ENCODE measurements at places on chromosomes 11 and 22.

- DNase-seq: no peak
Measured at GRCh38 chr11:61994981-61995380, 27.5 kb upstream of the FTH1 start.

DNA sequence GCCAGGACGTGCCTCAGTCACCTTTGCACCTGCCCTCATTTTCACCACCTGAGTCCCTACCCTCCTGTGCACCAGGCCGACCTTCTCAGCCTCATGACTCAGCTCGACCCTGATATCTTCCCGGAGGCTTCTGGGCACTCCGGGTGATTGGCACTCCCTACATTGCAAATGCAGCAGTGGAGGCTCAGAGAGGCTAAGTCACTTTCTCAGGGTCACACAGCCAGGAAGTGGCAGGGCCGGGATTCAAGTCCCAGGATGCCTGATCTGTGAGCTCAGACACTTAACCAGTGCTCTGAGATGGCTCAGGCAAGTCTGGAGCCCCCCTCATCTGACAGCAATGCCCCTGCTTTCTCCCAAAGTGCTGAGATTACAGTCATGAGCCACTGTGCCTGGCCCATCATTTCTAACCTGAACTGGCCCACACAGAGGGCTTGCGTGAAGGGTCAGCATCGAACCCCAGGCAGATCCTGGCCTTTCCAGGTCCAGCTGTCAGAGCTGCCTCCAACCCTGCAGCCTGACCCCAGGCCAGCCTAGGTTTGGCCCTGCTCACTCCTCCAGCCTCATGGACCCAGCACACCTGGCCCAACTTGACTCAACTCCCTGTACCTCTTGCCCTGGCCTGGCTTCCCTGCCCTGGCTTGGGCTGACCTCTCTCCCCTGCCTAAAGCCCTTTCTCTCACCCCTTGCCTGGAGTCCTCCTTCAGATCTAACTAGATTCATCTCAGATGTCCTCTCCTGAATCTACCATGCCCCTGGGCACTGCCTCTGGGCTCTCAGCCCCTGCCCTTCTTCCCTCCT, 40.7 kb upstream of the RTL6 start:
- DNase-seq: no peak

GRCh38 chr11:83361831-83362230, 75.7 kb upstream of the CCDC90B start:
- DNase-seq: no peak

GRCh38 chr11:107140983-107141382, 122.7 kb upstream of the GUCY1A2 start:
- DNase-seq: no peak

DNA sequence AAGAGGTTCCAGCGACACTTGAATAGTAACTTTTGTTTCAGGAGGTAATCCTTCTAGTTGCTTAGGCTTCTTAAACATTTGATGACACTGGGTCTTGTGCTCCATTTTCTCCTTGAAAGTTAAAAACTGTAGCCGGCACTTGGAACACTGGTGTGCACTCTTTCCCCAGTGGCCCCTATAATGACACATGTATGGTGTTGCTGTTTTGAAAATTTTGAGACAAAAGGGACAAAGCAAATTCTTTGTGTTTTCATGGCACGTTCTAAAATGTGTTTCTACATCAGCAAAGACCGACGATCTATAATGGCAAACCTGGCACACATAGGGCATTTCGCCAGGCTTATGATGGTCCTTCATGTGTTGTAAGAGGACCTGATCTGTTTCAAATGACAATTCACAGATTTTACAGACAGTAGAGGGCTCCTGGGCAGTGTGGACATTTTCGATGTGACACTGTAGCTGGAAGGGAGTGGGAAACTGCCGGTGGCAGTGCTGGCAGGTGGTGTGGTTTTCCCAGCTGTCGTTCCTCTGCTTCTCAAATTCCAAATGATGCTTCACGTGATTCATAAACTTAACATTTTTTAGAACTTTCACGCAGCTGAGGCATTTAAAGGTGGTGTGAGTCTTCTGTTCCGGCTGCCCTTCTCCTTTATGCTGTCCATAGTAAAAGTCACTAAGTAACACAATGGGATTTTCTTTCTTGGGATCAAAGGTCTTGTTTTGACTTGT, 20.5 kb downstream of the ZNF280B start:
- DNase-seq: no peak

- no peak for DNase-seq
Measured at GRCh38 chr11:31874631-31875191, 63.6 kb upstream of the PAX6 start.

- no peak for DNase-seq
Measured at GRCh38 chr11:78429660-78430059, 12.0 kb upstream of the GAB2 start.

DNA sequence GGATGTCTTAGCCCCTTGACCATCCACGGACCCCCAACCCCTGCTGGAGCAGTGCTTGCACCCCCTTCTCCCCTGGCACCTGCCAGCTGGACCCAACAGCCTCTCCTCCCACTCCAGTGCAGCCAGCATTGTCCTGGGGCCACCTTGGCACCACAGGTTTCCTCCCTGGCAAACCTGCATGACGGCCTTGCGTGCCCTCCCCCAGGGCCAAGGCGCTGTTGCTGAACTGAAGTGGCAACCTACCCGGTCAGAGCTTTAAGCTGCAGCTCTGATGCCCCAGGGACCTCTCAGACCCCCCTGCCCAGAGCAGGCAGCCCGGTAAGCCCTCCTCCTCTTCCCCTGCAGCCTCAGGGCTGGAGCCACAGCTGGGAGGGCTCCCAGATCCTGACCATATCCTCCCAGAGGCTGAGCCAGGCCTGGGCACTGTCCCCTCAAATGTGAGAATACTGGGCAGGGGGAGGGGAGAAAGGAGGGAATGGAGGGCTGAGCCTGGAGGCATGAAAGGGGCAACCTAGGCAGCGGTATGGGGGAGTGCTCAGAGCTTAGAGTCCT, 1.8 kb upstream of the LRRC75B start:
- DNase-seq: no peak

GRCh38 chr11:44176546-44177213, 81.2 kb downstream of the EXT2 start:
- DNase-seq: no peak

DNA sequence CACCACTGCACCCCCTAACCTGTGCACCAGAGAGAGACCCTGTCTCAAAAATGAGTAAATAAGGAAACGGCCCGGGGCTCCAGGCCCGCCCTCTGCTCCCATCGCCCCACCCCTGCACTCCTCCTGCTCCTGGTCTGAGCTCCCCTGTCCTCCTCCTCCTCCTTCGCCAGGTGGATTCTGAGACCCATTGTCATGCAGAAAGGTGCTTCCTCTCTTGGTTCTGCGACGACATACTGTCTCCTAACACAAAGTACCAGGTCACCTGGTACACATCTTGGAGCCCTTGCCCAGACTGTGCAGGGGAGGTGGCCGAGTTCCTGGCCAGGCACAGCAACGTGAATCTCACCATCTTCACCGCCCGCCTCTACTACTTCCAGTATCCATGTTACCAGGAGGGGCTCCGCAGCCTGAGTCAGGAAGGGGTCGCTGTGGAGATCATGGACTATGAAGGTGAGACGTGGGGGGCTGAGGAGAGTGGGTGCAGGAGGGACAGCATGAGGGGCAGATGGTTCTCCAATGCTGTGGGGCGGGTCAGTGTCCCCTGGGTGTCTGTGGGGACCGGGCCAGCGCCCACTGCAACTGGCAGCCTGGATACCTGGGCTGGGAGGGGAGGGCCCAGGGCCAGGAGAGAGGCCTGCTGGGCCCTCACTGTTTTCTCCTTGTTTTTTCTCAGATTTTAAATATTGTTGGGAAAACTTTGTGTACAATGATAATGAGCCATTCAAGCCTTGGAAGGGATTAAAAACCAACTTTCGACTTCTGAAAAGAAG, 3.1 kb upstream of the APOBEC3D start:
- DNase-seq: no peak

DNA sequence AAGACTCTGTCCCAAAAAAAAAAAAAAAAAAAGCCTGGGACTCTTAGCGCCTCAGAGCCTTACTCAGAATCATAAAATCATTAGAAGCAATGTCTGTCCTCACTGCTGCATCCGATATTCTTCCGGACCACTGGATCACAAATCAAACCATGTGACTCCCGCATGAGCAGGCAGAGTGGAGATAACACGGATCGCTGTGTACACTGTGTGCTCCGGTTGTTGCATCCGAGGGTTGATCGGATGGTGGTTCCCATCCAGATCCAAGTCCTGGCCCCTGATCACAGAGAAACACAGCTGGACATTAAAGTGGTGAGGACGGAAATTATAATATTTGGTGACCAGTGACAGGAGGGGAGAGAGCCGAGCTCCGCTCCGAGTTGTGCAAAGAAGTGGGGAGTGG, 9.7 kb upstream of the TXNRD2 start:
- DNase-seq: no peak

DNA sequence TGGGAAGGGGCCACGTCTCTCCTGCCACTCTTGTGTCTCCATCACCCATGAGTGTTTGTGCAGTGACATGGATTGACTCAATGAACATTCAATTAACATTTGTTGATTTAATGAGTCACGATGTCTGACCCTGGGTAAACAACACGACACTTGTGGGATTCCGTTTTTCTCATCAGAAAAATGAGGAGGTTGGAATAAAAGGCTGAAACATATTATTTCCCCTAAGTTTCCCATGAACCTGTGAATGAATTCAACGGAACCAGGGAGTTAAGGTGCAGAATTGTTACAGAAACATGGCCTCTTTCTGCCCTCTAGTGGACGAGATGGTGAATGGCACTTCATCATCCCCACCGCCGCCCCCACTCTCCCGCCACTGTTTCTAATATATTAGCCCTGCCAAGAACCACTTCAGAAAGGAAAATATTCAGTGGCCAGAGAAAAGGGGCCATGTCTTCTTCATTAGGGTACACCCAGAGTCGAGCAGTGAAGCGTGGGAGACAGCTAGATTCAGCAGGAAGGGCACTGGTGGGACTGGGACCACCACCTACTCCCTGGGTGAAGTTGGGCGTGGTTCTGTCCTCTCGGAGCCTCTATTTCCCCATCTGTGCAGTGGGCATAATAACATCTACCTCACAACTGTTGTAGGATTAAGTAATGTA, 46.3 kb upstream of the SYT13 start:
- DNase-seq: peak; percentile 13

- DNase-seq: no peak
Measured at GRCh38 chr11:117570701-117571100, 226.3 kb downstream of the DSCAML1 start.

GRCh38 chr11:68287419-68287818, 15.6 kb upstream of the C11orf24 start:
- no peak for DNase-seq

GRCh38 chr11:120063686-120064340, 74.1 kb downstream of the TRIM29 start:
- no peak for DNase-seq

DNA sequence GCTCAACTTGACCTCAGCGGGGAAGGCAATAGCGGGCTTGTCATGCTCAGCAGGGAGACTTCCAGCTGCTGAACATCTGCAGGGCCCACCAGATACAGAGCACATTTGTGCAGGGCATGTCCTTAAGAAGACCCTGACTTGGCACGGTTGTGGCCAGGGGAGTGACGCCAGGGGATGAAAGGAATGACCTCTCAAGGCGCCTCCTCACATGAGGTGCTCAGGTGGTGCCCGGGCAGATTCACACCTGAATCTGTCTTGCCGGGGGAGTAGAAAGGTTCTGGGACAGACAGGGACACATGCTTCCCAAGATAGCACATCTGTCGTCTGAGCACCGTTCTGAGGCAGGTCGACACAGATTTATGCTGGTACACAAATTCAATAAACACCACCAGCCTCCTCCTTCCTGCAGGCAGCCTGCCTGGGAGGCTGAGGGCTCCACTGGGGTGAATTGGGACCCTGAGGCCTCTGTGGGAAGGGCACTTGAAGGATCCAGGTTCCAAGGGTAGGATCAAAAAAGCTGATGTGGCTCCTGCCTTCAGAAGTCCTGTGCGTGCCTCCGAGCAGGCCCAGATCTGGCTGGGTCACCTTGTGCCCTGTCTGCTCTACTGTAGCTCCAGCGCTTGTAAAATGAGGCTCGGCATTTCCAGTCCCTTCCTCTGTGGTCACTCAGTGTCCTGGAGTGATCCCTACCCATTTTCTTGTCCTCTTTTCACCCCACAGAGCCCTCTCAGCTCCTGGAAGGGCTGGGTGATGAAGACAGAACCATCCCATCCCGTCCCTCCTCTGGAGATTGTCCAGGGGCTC, 49.6 kb upstream of the NECTIN1 start:
- no peak for DNase-seq

GRCh38 chr11:19817870-19818269, 105.2 kb downstream of the NAV2 start:
- DNase-seq: no peak

DNA sequence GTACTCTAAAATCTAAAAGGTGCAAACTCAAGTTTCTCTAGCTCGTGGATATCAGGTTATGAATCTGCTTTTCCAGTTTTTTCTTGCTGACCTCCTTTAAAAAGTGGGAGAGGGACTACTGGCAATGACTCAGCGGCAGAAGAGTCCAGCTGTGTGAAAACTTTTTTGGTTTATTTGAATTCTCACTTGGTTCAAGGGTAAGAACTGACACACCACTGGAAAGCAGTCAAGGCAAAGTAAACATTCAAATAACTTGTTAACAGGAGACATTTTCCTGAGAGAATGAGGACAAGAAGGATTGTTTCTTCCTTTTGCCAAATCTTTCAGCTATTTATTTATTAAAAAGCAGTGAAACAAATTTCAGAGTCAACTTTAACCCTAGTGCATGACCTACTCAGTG, 36.1 kb downstream of the CDON start:
- DNase-seq: no peak

- no peak for DNase-seq
Measured at GRCh38 chr22:19290400-19291217, 910 bp downstream of the CLTCL1 start.

DNA sequence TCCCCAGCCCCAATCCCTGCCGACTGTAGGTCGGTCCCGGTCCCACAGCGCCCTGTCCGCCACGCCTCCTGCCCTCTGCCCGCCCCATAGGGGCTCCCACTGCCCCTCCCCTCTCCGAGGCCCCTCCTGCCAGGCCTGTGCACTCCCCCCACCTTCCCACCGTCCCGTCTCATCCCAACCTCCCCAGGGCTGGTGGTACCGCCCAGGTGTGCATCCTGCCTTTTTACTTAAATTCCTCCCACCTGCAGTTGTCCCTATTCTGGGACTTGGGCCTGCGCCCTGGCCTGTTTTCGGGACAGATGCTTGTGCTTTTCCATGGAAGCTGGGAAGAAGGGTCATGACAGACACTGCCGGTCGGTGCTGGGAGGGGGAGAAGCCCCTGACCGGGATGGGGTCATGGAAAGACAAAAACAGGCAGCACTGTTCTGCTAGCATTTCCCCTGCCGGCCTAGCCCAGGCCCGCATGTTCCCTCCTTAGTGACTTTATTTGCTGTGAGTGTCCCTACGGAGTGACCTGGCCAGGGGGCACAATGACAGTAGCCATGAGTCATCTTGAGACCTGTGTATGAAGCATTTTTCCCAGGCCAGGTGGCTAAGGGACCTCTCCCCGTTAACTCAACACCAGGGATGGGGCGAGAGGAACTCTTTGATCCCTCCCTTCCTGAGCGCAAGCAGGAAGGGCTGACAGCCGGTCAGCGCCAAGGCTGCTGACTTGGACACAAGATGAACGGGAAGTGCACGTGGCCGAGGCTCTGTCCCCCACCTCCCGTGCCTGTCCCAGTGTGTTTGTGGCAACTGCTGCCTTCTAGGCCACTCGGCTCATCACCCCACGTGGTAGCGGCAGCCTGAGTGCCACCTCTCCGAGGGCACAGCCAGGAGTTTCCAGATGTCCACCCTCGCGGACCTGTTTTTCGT, 7.1 kb downstream of the TBX1 start:
- no peak for DNase-seq

GRCh38 chr11:98965775-98966174, 55.0 kb upstream of the CNTN5 start:
- no peak for DNase-seq

All from fibroblast of skin of abdomen (primary cell).